ENCODE measurements at places on chromosomes 11 and 22. TPM values are rescaled to one million over a fixed set of nuclear protein-coding genes. Genes with fewer than 3 reads are reported as not detected.

SULT4A1 gene
- not detected for total RNA-seq

MTMR2 gene
- total RNA-seq, result 30.9 TPM

DNA sequence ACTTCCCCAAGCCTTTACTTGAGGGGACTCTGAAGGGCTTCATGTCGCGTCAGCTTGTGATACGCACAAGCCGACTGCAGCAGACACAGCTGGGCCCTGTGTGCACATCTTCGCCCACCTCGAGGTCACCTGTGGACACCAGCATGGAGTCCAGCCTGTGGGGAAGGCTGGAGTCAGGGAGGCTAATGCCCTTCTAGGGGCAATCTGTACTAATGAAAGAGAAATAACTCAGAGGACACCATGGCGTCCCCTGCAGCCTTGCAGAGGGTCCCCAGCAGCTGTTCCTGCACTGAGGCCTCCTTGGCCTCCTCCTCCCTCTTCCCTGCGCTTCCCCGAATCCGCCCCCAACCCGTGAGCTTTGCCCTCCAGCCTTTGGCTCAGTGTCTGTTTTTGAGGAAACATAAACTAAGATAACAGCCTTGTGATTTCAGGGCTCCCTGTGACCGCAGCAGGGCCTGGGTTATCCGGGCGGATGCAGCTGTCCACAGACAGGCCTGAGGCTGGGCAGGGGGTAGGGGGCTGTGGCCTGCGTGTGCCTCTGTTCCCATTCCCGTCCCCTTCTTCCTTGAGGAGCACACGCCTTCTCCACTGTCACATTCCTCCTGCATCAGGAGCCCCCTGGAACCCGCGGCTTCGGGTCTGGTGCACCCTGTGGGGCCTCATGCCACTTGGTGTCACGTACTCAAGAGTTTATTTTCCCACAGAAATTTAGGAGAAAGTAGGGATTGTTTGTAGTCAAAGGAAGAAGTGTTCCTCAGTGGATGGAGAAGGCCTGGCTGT, 25.0 kb downstream of the KRTAP5-5 start:
- no peak overlapping the region for H3K4me3 ChIP-seq
- peaks cover 5% of the 10 kb centered on the region for H3K27me3 ChIP-seq
- no peaks in the 10 kb centered on the region for H3K36me3 ChIP-seq
- no peak overlapping the region for H3K27ac ChIP-seq
- no peak for DNase-seq

OR6T1 gene
- total RNA-seq, result not detected

GRCh38 chr11:103904324-103904667, 132.1 kb upstream of the DDI1 start:
- no peak overlapping the region for H3K27ac ChIP-seq
- H3K27me3 ChIP-seq, result no peaks in the 10 kb centered on the region
- DNase-seq, result no peak
- no peaks in the 10 kb centered on the region for H3K36me3 ChIP-seq

DNA sequence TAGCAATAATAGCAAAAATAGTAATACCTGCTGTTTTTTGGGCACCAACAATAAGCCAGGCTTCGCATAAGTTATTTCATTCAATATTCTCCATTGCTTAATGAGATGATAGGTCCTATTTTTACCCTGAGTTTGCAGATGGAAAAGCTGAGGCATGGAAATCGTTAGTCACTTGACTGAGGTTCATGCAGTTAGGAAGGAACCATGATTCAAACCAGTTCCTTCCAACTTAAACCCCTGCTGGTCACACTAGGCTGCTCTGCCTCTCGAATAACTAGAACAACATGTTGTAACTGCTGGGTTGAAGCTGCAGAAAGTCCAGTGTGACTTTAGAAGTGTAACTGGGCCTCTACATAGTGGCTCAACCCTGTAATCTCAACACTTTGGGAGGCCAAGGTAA, 69.3 kb downstream of the SEZ6L start:
- H3K36me3 ChIP-seq, result no peaks in the 10 kb centered on the region
- no peak overlapping the region for H3K4me3 ChIP-seq
- DNase-seq, result no peak
- H3K27ac ChIP-seq, result no peak overlapping the region
- no peaks in the 10 kb centered on the region for H3K27me3 ChIP-seq

- no peaks in the 10 kb centered on the region for H3K4me1 ChIP-seq
- DNase-seq, result no peak
- H3K27ac ChIP-seq, result no peak overlapping the region
- no peak overlapping the region for H3K4me3 ChIP-seq
- H3K27me3 ChIP-seq, result no peaks in the 10 kb centered on the region
Measured at GRCh38 chr11:103633068-103633788, 403.2 kb upstream of the DDI1 start.

GRCh38 chr11:69515271-69516245, 34.1 kb downstream of the LINC01488 start:
- no peaks in the 10 kb centered on the region for H3K4me1 ChIP-seq
- H3K27me3 ChIP-seq, result no peaks in the 10 kb centered on the region
- H3K36me3 ChIP-seq, result no peaks in the 10 kb centered on the region
- no peak for DNase-seq

HMGXB4 gene
- 19.9 TPM for total RNA-seq

DNA sequence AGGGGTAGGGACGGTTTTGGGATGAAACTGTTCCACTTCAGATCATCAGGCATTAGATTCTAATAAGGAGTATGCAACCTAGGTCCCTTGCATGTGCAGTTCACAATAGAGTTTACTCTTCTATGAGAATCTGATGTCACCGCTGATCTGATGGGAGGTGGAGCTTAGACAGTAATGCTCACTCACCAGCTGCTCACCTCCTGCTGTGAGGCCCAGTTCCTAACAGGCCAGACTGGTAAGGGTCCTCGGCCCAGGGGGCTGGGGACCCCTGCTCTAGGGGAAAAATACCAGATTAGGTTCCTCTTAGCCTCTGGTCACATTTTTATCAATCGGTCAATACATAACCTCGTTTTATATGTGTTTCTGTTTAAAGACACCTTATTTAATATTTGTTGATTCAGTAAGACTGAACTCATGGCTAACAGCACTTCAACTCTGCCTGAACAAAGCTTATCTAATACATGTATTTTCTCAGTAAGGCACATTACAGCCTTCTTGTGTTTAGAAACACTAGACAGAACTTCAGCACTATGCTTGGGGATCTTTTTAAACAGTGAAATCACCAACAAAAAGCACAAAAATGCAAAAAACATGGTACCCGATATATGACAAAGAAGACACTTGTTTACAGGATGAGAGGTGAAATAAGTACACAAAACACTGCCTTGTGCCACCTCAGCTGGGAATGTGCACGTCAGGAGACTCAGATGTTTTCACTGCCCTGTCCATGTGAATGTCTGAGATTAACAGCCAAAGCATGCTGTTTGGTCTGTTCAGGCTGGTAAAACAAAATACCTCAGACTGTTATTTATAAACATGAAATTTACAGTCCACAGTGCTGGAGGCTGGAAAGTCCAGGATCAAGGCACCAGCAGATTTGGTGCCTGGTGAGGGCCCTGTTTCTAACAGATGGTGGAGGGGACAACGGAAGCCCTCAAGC, 107.5 kb downstream of the USP35 start:
- H3K4me3 ChIP-seq, result no peak overlapping the region
- H3K27ac ChIP-seq, result no peak overlapping the region
- peaks cover 31% of the 10 kb centered on the region for H3K4me1 ChIP-seq

GRCh38 chr11:1841511-1842148, 2.8 kb downstream of the TNNI2 start:
- peak overlapping the region; percentile 94 for H3K27ac ChIP-seq
- H3K4me1 ChIP-seq, result peaks cover 56% of the 10 kb centered on the region
- H3K36me3 ChIP-seq, result no peaks in the 10 kb centered on the region
- H3K27me3 ChIP-seq, result no peaks in the 10 kb centered on the region

GRCh38 chr11:7890417-7891172, 40.5 kb downstream of the OR10A6 start:
- no peaks in the 10 kb centered on the region for H3K27me3 ChIP-seq
- H3K4me1 ChIP-seq, result no peaks in the 10 kb centered on the region
- no peak overlapping the region for H3K27ac ChIP-seq
- H3K36me3 ChIP-seq, result no peaks in the 10 kb centered on the region
- no peak for DNase-seq
- no peak overlapping the region for H3K4me3 ChIP-seq

OR5D14 gene
- not detected for total RNA-seq

MISFA gene
- not detected for total RNA-seq

- H3K27me3 ChIP-seq, result no peaks in the 10 kb centered on the region
- H3K36me3 ChIP-seq, result no peaks in the 10 kb centered on the region
- no peak for DNase-seq
- no peak overlapping the region for H3K27ac ChIP-seq
- H3K4me1 ChIP-seq, result peaks cover 3% of the 10 kb centered on the region
Measured at GRCh38 chr11:47051217-47051616, 114.7 kb downstream of the CSTPP1 start.

ANO5 gene
- 7.9 TPM for total RNA-seq

NCF4 gene
- total RNA-seq, result 18.5 TPM

Measured in adrenal gland (tissue), 19 donors.